ENCODE measurements at places on chromosomes 2 and 18. TPM values are rescaled to one million over a fixed set of nuclear protein-coding genes. Genes with fewer than 3 reads are reported as not detected.

The ASIC4 gene
- total RNA-seq, result 0.09 TPM

The PAIP2B gene
- total RNA-seq, result 12.8 TPM

GRCh38 chr2:41880561-41881243, 167.1 kb upstream of the PKDCC start:
- H3K27me3 ChIP-seq, result no peaks in the 10 kb centered on the region
- no peak overlapping the region for H3K4me3 ChIP-seq
- no peaks in the 10 kb centered on the region for H3K4me1 ChIP-seq
- no peak overlapping the region for H3K27ac ChIP-seq
- no peak for DNase-seq

The ZNF519 gene
- 6.5 TPM for total RNA-seq

Measured in prostate gland (tissue), 2 donors.